ENCODE measurements at places on chromosomes 7 and 10.
A peak's percentile ranks its signal among the peaks of the same experiment; 100 is the strongest.

GRCh38 chr7:139111811-139112301, 2.3 kb upstream of the ZC3HAV1 start:
- no peak for DNase-seq

- peak; percentile 42 for DNase-seq
These were observed 18.6 kb downstream of the OPALIN start for GRCh38 chr10:96339956-96340904.

GRCh38 chr10:125538947-125539731, 143.8 kb downstream of the TEX36 start:
- no peak for DNase-seq

GRCh38 chr7:155336812-155337602, 39.3 kb downstream of the INSIG1 start:
- DNase-seq: no peak

DNA sequence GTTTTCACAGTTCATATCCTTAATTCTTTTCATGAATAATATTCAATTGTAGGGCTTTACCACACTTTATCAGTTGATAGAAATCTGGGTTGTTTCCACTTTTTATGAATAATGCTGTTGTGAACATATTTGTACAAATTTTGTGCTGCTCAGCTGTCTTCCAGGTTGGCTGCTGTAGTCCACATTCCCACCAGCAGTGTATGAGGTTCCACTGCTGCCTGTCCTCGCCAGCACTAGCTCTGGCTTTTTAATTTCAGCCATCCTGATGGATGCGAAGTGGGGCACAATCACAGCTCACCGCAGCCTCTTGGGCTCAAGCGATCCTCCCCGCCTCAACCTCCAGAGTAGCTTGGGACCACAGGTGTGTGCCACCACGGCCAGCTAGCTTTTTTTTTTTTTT, 32.8 kb downstream of the NUDT5 start:
- DNase-seq: no peak

- DNase-seq: no peak
These were observed 219.6 kb downstream of the ARHGAP12 start for GRCh38 chr10:31709028-31709427.

- no peak for DNase-seq
These were observed 15.2 kb downstream of the ITPRIP start for GRCh38 chr10:104323085-104323484.

GRCh38 chr7:34672430-34672829, 14.4 kb downstream of the NPSR1 start:
- no peak for DNase-seq

DNA sequence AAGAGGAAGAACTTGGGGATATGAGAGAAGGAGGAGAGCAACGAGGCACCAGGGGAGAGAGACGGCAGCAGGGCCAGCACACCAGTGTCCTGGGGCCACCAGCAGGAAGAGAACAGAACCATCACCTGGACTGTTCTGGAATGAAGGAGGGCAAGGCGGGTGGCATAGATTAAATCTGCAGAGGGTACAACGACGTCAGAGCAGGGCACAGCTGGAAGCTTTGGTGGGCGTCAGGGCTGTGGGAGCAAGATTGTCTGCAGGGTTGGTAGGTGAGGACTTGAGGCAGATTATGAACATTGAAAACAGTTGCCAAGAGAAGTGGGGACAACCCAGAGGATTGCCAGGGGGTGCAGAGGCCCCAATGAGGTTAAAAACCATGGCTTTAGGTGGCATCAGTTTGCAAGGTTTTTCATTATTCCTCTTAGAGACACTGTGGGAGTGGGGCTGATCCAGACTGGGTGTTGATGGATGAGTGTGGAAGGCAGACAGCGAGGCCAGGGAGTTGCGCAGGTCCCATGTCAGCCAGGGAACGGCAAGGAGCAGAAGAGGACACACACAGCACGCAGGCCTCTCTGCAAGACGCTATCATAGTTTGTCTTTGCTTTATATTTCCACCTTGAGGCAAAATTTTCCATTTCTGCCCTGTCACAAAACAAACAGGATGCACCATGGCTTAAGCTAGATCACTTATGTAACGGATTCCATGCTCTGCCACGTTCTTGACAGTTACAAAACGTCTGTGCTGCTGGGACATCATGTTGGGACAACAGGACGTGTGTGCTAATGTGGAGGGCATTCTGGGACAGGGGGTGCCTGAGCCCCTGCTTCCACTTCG, 52.5 kb upstream of the LEP start:
- no peak for DNase-seq

- no peak for DNase-seq
These were observed 27.0 kb downstream of the NAMPT start for GRCh38 chr7:106257752-106258151.

DNA sequence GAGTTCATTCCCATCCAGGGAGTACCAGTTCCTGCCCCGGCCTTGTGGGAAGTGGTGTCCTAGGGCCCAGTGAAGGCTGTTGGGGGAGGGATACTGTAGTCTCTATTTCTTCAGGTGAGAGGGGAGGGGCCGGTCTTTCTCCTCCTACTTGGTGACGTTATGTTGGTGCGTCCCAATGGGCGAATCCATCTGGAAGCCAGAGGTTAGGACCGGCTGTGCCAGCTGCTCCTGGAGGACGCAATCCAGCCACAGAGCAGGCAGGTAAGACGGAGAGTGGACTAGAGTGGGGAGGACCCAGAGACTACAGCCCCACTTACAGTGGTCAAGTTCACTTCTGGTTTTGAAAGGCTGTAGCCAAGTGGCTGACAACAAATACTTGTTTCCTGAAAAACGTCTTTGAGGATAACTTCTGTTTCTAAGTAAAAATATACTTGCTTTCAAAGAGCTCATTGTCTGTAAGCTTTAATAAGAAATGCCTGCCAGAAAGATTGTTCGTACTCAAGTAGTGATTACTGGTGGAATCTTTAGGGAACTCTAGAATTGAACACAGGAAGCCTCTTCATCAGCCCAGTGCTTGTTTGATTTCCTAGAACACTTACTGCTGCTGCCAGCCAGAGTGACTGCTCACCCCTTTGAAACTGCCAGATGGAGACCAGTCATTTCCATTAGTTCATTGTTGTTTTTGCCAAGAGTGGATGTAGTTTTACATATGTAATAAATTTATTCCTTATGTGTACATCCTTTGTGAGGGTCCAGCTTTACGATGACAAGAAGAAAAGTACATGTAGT, 25.4 kb downstream of the RBM33 start:
- no peak for DNase-seq

DNA sequence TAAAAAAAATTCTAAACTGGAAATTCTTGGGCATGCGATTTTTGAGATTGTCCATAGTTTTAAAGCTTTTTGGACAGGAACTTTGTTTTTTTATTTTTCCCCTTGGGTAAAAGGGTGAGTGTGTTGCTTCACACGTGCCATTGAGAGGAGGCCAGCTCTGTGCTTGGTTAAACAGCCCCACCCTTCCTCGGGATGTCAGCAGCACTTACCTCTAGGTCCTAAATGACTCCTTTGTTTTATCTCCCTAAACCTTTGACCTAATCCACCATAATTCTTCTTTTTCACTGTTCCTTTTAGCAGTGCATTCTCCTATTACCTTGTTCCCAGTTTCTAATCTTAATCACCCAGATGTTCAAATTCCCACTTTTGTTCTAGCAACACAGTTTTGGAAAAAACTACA, 83.5 kb downstream of the SEMA3D start:
- DNase-seq: no peak

GRCh38 chr7:32116436-32116835, 46.2 kb upstream of the PDE1C start:
- no peak for DNase-seq

DNA sequence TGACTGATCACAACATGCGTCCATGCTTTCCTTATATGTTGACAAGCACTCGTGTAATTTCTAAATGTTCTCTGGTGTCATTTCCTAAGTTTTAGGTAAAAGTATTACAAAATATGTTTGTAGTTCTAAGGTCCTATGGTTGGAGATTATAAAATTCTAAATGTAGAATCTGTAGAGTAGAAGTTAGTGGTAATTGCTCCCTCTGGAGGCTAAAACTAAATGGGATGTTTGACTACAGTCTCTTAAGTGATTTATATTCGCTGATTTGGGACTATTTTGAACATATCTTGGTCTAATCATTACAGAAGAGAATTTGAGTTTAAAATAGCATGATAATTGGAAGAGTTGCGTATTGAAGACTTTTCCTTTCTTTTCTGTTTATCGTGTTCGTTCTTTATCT, 74.1 kb downstream of the ZMYND11 start:
- DNase-seq: no peak

GRCh38 chr10:89632824-89633223, 12.2 kb downstream of the PANK1 start:
- DNase-seq: no peak

DNA sequence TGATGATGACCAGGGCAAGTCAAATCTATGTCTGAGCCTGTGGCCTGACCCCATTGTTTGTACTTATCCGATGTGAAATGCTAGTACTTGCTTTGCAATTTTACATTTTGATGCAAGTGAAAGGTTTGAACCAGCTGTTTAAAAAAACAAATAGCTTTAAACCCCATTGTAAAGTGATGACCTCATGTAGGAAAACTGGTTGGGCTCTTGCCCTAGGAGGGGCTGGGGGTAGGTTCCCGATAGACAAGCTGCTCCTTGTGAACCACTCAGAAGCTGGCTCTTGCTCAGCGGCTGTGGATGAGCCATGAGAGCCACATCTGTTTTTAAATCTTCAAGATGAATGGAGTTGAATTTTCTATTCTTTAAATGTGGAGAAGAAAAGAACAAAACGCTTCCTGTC, 185.3 kb downstream of the WDR11 start:
- no peak for DNase-seq

GRCh38 chr7:103765901-103766300, 223.6 kb downstream of the RELN start:
- no peak for DNase-seq

GRCh38 chr10:27464993-27465392, 39.1 kb upstream of the RAB18 start:
- DNase-seq: peak; percentile 1

DNA sequence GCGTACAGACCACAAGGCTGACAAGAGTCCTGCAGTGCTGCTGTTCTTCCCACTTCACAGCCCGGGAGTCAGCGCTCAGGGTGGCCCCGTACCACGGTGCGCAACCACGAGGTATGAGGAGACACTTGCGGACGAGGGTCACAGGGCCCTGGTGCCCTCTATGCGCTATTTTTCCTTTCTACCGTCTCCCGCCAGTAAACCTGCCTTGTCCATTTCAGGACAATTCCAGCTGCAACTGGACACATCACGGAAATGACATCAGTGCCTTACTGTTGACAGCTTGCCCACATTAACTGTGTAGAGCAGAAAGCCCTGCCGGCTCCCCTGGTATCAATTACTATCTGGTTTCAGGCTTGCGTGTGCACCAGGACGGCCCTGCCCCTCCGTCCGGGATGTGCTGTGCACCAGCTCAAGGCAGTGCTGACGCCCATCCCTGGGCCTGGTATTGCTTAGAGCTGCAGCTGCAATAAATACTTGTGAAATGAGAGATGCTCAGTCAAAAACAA, 65.1 kb downstream of the ZRANB1 start:
- no peak for DNase-seq

DNA sequence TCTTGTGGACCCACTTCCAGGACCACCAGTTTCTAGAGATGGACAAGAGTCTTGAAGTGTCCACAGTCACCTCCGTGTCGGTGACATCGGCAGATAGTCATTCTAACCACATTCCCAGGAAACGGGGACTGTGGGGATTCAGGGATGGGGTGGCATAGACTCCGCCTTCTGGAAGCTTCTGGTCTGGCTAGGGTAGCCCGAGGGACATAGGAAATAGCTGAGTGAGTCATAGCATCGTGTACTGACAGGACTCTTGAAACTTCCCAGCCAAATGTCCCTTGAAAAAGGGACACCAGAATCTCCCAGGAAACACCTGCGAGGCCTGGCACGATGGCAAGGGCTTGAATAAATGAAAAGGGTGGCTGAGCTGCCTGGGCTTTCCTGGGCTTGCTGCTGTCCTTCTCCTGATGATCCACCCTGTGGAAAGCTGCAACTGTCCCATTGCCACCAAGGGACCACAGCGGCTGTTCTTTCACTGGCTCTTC, 84.1 kb upstream of the LRRC4 start:
- no peak for DNase-seq

DNA sequence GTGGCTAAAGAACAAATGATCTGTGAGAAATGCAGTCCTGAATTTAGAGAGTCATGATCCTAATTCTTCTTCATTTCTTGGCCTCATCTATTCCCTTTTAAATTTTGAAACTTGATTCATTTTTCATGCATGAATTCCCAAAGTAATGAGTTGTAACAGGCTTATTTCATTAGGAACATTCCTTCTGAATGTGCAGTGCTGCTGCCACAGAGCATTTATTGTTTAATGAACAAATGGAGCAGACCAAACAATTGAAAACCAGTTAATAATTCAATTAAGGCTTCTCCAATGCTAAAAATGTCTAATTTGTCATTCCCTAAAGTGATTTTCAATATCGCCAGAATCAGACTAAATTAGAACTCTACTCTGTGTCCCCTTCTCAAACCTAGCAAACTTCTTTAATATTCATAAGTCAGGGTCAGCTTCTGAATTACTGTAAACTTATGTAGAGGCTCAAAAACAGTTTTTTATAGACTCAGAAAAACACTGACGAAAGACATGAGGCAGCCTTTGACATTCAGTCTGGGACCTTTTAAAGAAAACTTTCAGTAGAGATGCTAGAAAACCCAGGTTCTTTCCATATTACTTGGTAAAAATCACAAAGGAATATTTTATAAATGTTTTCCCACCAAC, 14.5 kb downstream of the LSMEM1 start:
- DNase-seq: no peak

- no peak for DNase-seq
These were observed 170.1 kb downstream of the PKD1L1 start for GRCh38 chr7:47778153-47778661.

GRCh38 chr10:49323171-49323895, 24.4 kb downstream of the C10orf71 start:
- no peak for DNase-seq

GRCh38 chr7:101608772-101609713, 20.1 kb downstream of the MYL10 start:
- DNase-seq: no peak

DNA sequence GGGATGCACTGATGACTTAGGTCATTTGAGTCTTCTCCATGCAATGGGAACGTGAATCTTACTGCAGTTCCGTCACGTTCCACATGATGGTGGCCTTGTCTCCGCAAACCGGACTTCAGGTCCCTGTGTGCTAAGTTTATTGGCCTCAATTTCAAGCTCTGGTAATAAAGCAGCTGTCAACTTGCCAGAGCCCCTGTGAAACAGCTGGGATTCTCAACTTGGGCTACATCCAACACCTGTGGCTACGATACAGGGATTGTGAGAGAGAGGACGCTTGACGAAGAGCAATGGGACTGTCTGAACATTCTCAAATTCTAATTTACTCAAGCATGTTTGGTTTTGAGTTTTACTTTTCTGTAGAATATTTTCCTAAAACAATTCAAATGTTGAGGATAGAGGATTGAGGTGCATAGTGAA, 174.2 kb downstream of the PTN start:
- no peak for DNase-seq

GRCh38 chr7:29139796-29140195, 6.5 kb downstream of the CPVL start:
- no peak for DNase-seq

DNA sequence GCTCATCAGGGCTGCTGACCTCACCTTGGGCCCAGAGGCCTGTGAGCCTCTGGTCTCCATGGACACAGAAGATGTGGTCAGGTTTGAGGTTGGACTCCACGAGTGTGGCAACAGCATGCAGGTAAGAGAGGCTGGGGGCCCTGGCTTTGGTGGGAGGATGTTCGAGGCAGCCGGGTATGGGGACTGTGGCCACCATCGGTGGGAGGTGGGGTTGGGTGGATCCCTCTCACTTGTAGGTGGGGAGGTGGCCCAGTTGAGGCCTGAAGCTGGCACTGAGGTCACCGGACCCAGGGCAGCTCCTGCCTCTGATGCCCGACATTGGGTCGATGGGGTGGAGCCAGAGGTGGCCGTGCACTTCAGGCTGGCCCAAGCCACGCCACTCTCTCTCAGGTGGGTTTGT, 406 bp downstream of the ZP3 start:
- no peak for DNase-seq

Data from T-cell (primary cell).